SJSA1 (cell line): ENCODE measurements at places on chromosomes 5 and 9. TPM values are rescaled to one million over a fixed set of nuclear protein-coding genes. Genes with fewer than 3 reads are reported as not detected.

DNA sequence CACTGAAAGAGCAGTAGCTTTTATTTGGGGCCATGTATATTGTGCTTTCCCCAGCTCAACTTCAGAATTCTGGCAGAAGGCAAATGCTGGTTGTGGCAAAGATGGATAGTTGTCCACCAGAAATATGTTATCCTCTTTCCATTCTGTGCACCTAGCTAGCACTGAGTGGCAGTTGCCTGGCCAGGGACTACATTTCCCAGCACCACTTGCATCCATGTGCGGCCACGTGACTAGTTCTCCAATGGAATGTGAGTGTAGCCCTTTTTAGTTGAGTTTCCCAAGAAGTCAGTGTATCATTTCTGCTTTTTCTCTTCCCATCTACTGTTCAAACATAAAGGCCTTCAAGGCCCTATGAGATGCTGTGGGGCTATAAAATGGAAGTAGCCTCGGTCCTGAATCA is 354.0 kb upstream of the CLINT1 start:
- DNase-seq, result no peak
- no peak overlapping the region for H3K27ac ChIP-seq
- no peaks in the 10 kb centered on the region for H3K27me3 ChIP-seq
- no peaks in the 10 kb centered on the region for H3K36me3 ChIP-seq
- no peaks in the 10 kb centered on the region for H3K4me1 ChIP-seq

GRCh38 chr5:169923988-169924387 is 56.3 kb downstream of the INSYN2B start:
- no peaks in the 10 kb centered on the region for H3K4me1 ChIP-seq
- no peak overlapping the region for H3K27ac ChIP-seq
- H3K4me3 ChIP-seq, result no peak overlapping the region

GRCh38 chr9:4138781-4139180 is 161.1 kb downstream of the GLIS3 start:
- H3K4me3 ChIP-seq, result no peak overlapping the region
- peak overlapping the region; percentile 97 for H3K27ac ChIP-seq
- H3K4me1 ChIP-seq, result peaks cover 48% of the 10 kb centered on the region
- no peaks in the 10 kb centered on the region for H3K36me3 ChIP-seq

- no peaks in the 10 kb centered on the region for H3K27me3 ChIP-seq
- peak overlapping the region; percentile 94 for H3K27ac ChIP-seq
- peaks cover 38% of the 10 kb centered on the region for H3K4me1 ChIP-seq
- H3K36me3 ChIP-seq, result no peaks in the 10 kb centered on the region
- peak overlapping the region; percentile 11 for H3K4me3 ChIP-seq
- DNase-seq, result peak; percentile 93
These were observed 372.6 kb downstream of the EBF1 start for GRCh38 chr5:158727136-158727535.

GRCh38 chr5:180784497-180785097 is 18.0 kb downstream of the MGAT1 start:
- peak overlapping the region; percentile 89 for H3K27ac ChIP-seq
- DNase-seq, result no peak
- H3K27me3 ChIP-seq, result no peaks in the 10 kb centered on the region
- no peak overlapping the region for H3K4me3 ChIP-seq
- peaks cover 29% of the 10 kb centered on the region for H3K36me3 ChIP-seq

DNA sequence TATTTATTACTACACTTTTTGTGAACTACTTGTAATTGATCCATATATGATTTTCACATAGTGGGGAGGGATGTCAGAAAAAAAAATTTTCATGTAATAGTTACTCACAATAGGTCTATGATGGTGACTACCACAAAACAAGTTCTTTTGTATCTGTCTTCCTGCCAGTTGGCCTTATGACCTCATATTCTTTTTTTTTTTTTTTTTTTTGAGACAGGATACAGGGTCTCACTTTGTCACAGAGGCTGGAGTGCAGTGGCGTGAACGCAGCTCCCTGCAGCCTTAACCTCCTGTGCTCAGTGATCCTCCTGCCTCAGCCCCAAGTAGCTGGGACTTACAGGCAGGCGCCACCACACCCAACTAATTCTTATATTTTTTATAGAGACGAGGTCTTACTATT is 10.9 kb downstream of the SEC24A start:
- H3K27ac ChIP-seq, result no peak overlapping the region
- no peaks in the 10 kb centered on the region for H3K4me1 ChIP-seq
- peaks cover 62% of the 10 kb centered on the region for H3K36me3 ChIP-seq
- DNase-seq, result no peak
- no peaks in the 10 kb centered on the region for H3K27me3 ChIP-seq

DNA sequence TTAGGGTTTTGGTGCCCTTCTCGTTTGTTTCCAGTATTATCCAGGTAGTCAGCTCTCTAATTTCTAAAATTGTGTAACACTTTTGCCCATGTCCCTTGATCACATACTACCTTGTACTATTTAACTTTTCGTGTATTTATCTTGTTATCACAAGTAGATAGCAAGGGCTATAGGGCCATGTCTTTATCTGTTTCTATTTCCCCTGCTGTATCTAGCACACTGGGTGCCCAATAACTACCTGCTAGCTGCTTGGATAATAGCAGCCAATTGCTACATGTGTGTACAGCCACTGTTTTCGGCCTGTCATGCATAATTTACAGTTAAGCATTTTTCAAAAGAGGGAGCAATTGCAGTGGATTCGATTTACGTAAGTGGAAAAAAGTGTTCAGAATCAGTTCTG is 64.8 kb upstream of the TNFAIP8 start:
- no peak for DNase-seq
- no peak overlapping the region for H3K27ac ChIP-seq
- H3K27me3 ChIP-seq, result no peaks in the 10 kb centered on the region

DNA sequence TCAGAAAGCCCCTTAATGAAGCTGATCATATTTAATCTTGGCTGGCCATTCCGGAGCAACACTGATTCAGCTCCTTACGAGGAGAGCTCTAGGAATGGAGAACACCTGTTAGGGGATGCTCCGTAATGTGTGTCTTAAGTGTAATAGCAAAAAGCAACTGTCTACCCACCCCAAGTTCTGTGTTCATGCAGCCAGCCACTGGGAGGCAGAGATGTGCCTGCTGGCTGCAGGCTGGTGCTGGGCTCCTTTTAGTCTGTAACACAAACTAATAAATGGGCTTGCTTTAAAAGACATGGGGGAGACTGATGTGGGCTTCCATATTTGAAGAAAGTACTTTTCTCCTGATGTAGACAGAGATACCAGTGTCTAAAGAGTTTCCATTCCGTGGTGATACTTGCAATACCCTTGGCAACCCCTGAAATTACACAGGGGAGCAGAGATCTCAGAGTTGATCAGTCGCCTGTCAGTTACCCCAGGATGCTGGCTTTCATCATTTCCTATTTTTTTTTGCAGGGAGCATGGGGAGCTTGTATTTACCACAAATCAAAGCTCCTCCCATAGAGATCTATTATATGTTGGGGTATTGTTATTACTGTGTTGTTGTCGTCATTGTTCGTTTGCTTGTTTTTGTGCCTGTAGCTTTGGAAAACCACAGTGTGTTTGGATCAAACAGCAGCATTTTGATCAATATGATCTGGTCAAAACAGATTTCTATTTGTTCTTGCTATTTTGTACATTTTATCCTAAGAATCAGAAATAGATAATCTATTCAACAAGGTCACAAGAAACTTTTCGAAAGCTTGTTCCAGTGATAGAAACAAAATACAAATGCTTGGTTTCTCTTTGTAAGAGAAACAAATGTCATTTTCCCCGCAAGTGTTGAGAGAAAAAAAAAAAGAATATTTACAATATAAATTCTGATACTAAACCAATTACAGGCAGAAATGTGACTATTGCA is 65.8 kb downstream of the MTX3 start:
- no peak overlapping the region for H3K27ac ChIP-seq
- no peaks in the 10 kb centered on the region for H3K36me3 ChIP-seq
- H3K4me3 ChIP-seq, result no peak overlapping the region

GRCh38 chr9:2229109-2229721 is 214.1 kb downstream of the SMARCA2 start:
- DNase-seq, result no peak
- no peaks in the 10 kb centered on the region for H3K36me3 ChIP-seq
- no peak overlapping the region for H3K4me3 ChIP-seq
- no peak overlapping the region for H3K27ac ChIP-seq
- no peaks in the 10 kb centered on the region for H3K27me3 ChIP-seq

The LHX2 gene
- total RNA-seq, result 0.18 TPM in 1 of 2 replicates, not detected in the other

The BHMT2 gene
- not detected in 2 replicates for total RNA-seq

The ISL1 gene
- total RNA-seq, result 0.71 TPM in 1 of 2 replicates, not detected in the other
